ENCODE measurements at places on chromosomes 12 and 14.

DNA sequence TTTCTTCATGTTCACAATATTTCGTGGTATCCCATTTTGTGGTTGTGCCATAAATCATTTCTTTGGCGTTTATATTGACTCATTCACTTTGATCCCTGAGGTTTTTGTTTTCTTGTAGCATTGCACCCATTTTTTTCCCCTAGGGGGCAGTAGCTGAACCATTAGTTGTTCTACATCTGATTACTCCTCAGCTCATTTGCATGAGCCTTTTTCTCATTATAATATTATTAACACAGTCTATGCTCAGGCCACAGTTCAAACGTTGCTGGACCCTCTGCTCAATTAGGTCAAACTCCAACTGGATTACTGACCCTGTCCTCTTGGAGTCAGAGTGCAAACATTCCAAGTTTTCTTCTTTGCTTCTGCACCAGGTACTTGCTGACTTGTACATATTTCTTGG lies 475.4 kb upstream of the SEL1L start:
- DNase-seq = no peak

- DNase-seq = no peak
Observed at GRCh38 chr14:92263681-92264080, 59.3 kb upstream of the SLC24A4 start.

DNA sequence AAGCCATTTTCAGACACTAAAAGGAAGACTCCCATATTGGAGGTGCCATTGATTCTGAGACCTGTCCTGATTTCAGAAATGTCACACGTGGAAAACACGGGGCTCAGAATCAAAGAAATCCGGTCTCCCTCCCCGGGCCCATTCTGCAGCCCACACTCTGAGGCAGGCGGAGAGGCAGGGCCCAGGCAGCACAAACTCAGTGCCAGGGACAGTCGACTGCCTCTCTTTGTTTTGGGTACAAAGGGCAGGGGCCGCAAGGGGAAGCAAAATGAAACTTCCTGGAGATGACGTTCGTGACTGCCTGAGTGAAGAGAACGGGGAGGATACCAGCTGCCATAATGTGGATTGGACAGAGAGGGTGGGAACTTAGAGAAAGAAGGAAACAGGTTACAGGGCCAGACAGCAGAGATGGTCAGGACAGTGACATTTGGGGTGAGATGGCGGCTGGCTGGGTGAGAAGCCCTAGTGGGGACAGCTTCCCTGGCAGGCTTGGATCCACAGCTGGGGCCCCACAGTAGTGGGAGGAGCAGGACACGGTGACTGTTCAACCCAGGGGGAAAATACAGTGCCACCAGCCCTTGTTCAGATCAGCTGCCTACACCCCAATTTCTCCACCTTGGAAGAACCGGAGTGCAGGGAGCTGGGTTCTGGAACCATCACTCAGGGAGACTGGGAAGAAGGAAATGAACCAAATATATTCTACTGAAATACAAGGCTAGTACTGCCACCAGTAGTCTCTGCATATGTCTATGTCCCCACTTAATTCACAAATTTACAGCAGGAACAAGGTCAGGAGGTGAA lies 8.1 kb downstream of the GAPDH start:
- DNase-seq = no peak

DNA sequence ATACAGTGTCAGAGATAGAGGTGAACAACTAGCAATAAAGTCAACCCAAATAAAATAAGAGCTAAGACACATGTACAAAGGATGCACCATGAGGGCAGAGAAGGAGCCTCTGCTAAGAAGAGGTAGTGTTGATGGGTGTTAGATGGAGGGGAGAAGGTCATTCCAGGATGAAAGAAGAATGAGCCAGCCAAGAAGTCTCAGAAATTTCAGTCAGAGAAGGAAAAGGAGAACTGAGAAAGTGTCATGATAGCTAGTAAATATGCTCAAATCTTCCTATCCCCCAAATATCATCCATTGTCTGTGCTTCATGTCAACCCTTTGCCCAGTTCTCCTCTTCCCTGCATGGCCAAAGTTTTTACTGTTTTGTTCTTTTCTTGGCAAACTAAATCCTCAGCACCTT lies 225.2 kb upstream of the BTG1 start:
- DNase-seq = no peak

- no peak for DNase-seq
Observed at GRCh38 chr12:57455374-57456144, 452 bp downstream of the INHBE start.

DNA sequence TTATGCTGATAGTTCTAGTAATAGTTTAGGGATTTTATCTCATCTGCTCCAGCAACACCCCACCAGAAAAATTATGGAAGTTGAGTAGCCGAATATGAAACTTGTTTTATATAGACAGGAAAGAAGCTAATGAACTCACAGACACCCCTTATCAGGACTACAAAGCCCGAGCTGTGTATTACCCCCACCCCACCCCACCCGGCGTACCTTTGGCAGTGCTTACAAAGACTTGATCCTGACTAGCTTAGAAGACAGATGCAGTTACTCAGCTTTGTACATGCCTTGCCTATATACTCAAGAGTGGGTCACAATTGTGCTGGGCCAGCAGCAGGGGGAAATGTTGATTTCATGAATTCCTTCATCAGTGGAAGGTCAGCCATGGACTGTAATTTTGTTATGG lies 22.4 kb downstream of the PROX2 start:
- no peak for DNase-seq

- peak; percentile 2 for DNase-seq
Observed at GRCh38 chr12:4477129-4477528, 31.5 kb upstream of the FGF6 start.

DNA sequence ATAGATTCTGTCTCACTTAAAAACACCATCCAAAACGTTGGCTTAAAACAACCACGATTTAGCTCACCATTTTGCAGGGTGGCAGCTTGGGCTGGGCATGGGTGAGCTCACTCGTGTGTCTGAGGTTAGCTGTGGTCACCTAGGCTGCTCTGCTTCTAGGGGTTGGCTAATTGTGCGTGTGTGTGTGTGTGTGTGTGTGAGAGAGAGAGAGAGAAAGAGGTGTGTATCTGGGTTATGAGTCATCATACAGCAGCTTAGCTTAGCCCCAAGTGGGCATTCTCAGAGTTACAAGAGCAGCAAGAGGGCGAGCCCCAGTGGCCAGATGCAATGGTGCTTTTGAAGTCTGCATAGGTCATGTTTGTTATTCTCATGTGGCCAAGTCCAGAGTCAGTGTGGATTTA lies 6.0 kb downstream of the FBXW8 start:
- DNase-seq = peak; percentile 77

GRCh38 chr12:26870491-26871419 lies 37.8 kb upstream of the ITPR2 start:
- no peak for DNase-seq

GRCh38 chr12:66683073-66683472 lies 4.2 kb upstream of the GRIP1 start:
- no peak for DNase-seq

- no peak for DNase-seq
Observed at GRCh38 chr14:38929416-38929815, 173.6 kb downstream of the SEC23A start.

- DNase-seq = no peak
Observed at GRCh38 chr14:34065236-34065635, 114.4 kb upstream of the EGLN3 start.
